Mucosa of gallbladder (tissue), 1 donor: ENCODE measurements at places on chromosomes 16 and 17. TPM values are rescaled to one million over a fixed set of nuclear protein-coding genes. Genes with fewer than 3 reads are reported as not detected.

The PABPN1L gene
- total RNA-seq, result not detected

- DNase-seq, result no peak
Measured at GRCh38 chr16:89145406-89146161, 26.0 kb upstream of the CDH15 start.

The PRAC2 gene
- total RNA-seq, result not detected

GRCh38 chr16:79752396-79752795 lies 151.9 kb upstream of the MAF start:
- DNase-seq, result no peak

The CHST5 gene
- 0.63 TPM for total RNA-seq

DNA sequence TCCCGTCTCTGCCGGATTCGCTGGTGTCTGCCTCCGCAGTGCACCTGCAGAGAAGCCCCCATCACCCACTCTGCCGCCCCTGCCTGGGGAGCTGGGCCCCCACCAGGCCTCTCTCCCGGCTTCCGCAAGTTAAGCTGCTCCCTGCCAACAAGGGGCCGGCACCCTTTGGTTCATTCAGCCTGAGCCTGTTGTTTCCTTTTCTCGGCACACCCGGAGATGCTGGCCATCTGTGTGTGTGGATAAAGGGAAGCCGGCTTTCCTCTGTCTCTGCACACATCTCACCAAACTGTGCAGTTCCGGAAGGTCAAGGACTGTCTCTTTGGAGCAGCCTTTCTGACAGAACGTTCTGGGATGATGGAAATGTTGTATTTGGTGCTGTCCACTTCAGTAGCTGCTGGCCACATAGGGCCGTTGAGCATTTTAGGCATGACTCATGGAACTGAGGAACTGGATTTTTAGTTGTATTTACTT lies 6.8 kb downstream of the MAPK8IP3 start:
- no peak for DNase-seq

DNA sequence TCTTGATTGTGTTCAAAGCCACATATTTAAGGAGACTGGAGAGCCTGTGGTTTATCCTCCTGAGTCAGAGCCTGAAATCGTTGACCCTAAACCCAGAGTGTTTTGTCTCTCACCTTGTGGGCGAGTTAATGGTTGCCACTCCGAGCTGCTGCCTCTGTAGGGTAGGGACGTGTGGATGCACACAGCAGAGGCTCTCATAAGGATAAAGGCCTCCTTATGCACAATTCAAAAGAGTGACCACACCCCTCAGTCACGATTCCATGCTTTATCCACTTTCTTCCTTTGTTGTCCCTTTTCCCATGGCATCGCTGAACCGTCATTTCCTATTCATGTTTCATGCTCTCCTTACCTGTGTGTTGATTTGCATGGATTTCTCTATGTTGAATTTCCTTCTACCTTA lies 805.0 kb upstream of the RBFOX1 start:
- DNase-seq, result no peak

DNA sequence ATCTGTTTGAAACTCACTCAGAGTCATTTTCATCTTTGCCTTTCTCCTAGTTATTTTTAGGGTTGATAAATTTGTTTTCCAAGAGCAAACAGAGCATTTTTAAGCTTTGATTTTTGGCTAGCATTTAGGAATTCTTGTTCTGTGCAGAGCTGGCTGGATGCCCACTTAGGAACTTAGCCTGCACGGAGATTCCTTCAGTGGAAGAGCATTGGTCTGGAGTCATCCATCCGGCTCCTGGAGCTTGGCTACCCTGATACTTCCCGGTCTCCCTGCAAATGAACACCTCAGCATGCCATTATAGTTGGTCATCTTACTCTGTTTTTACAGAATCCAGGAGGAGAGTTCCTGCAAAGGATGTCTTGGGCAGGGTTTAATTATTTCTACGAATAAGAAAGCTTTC lies 57.1 kb downstream of the SPECC1 start:
- DNase-seq, result peak; percentile 54

GRCh38 chr17:17546399-17547185 lies 44.9 kb downstream of the PEMT start:
- no peak for DNase-seq

GRCh38 chr16:87707097-87707496 lies 58.7 kb downstream of the KLHDC4 start:
- DNase-seq, result no peak

GRCh38 chr16:23245268-23245667 lies 56.8 kb upstream of the SCNN1B start:
- no peak for DNase-seq

DNA sequence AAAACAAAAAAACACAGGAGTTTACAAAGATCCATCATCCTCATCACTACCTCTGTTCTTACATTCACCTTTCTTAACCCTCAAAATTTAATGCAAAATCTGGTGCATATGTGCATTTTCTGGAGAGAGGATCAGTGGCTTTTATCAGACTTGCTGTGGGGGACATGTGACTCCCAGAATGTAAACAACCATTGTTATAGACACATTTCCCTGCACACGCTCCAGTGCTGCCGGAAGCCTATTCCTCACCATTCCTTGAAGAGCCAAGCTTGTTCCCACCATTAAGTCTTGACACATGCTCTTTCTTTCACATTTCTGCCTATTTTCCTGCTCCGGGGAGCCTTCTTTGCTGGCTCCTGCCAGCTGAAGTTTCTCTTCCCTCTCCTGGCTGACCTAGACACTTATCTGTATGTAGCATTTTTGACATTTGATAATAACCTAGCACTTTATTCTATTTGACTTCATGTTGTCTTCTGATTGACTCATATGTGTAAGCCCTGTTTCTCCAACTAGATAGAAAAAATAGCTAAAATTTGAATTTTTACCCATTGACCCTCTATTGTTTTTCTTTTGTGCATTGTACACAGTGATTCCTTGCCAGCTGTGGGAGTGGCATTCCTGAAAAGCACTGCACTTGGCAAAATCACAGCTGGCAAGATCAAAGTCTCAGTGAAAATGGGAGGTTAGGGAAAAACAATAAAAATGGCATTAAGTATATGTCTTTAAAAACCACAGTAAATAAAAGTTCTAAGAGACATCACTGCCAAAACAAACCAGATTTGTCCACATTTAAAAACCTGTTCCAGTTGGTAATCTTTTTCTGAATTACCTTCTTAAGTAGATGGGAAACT lies 76.8 kb upstream of the CIBAR2 start:
- no peak for DNase-seq

The FKBP10 gene
- 59.2 TPM for total RNA-seq

- DNase-seq, result no peak
Measured at GRCh38 chr17:44086364-44087311, 16.1 kb downstream of the G6PC3 start.

The KRT32 gene
- total RNA-seq, result not detected

- no peak for DNase-seq
Measured at GRCh38 chr17:6347776-6348175, 87.1 kb downstream of the AIPL1 start.

- DNase-seq, result no peak
Measured at GRCh38 chr17:28747801-28748750, 4.3 kb downstream of the TRAF4 start.

GRCh38 chr17:6285486-6285885 lies 149.4 kb downstream of the AIPL1 start:
- DNase-seq, result no peak

- DNase-seq, result no peak
Measured at GRCh38 chr16:15993128-15993527, 43.7 kb downstream of the ABCC1 start.

GRCh38 chr17:27921077-27921476 lies 27.9 kb upstream of the LYRM9 start:
- DNase-seq, result no peak

The TBC1D3B gene
- 6.0 TPM for total RNA-seq

DNA sequence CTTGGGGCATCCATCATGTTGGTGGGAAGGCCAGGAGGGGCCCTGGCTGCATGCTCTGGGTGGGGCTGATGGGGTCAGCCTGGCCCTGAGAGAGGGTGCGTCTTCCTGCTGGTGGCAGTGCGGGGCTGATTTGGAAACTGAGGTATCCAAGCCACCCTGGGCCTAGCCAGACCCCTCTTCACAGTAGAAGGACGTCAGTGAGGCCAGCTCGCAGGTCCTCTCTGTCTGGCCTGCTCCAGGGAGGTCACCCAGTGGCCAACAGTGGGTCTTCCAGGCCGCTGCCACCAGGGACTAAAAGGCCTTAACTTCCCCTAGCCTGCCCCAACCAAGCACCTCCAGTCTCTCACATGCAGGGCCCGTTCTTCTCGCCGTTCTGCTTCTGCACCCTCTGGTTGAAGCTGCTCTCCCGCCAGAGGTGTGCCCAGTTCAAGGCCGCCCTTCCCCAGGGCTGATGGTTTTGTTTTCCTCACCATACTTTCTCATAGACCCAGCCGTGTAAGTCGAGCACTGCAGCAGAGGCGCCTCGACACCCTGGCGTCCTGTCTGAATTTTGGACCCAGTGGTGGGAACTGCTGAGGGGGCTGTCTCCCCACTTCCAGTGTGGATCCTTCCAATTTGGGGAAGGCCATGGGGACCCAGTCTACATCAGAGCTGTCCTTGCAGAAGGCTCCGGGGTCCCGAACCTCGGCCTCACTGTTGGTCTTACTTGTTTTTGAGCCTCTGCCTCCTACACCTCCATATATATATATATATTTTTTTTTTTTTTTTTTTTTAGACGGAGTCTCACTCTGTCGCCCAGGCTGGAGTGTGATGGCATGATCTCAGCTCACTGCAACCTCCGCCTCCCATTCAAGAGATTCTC lies 42.9 kb upstream of the CDC42EP4 start:
- no peak for DNase-seq

GRCh38 chr16:12214509-12214908 lies 238.0 kb downstream of the SNX29 start:
- DNase-seq, result no peak

- DNase-seq, result no peak
Measured at GRCh38 chr16:54545854-54546511, 259.4 kb upstream of the IRX3 start.
